H4 (cell line): ENCODE measurements at places on chromosomes 1 and 21. TPM values are rescaled to one million over a fixed set of nuclear protein-coding genes. Genes with fewer than 3 reads are reported as not detected.
A peak's percentile ranks its signal among the peaks of the same experiment; 100 is the strongest.

Gene BRDT
- not detected in 2 replicates for total RNA-seq

Gene GJB3
- total RNA-seq: not detected in 2 replicates

Gene INAVA
- total RNA-seq: 0.55 and 1.1 TPM in 2 replicates

Gene SPRR1A
- not detected in 2 replicates for total RNA-seq

- DNase-seq: peak; percentile 95
These were observed 4.9 kb upstream of the CAPN2 start for GRCh38 chr1:223707256-223708000.

- no peak for DNase-seq
These were observed 7.0 kb upstream of the BMP8B start for GRCh38 chr1:39795651-39796050.

DNA sequence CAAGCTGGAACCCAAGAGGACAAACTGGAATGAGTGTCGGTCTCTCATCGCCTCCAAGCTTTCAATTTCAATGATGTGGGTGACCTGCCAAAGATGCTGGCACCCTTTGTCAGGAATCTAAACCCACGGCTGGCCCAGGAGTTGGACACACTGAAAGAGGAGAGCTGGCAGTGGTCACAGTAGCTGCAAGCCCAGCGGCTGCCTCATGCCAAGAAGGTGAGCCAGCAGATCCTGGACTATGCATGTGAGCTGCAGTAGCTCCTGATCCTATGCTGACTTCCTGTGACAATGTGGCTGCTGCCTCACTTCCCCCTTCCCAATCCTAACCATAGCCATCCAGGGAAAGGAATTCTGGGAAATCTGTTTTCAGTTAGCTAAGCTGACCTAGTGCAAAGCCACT lies 117.0 kb upstream of the VAV3 start:
- DNase-seq: no peak

DNA sequence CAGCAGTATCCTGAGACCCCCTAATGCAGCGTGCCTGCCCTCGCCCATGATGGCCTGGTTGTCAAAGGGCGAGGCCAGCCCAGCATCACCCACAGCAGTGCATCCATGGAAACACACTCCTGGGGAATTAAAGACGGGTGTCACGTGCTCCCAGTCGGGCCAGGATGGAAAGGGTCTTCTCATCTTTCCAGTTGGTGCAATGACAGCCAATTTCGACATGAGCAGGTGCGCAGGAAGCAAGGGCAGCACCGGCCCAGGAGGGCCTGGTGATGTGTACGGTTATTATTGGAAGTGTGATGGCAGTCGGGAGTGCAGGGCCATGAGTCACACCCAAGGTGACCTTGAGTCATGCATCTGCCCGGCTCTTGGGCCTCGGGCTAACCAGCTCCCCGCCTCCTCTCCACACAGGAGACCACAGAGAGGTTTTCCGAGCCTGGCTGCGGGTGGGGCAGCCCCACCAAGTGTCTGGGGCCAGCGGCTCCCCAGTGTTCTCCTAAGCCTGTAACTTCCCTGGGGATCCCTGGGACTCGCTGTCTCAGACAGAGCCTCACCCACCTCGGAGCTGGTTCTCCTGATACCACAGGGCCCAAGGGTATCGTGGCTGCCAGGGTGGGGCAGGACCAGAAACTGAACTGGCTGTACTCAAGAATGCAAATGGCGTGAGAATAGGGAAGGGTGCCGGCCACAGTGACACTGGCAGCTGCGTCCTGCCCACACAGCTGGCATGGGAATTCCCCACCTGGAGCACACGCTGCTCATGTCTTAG lies 119.8 kb downstream of the SIK1 start:
- DNase-seq: peak; percentile 82

DNA sequence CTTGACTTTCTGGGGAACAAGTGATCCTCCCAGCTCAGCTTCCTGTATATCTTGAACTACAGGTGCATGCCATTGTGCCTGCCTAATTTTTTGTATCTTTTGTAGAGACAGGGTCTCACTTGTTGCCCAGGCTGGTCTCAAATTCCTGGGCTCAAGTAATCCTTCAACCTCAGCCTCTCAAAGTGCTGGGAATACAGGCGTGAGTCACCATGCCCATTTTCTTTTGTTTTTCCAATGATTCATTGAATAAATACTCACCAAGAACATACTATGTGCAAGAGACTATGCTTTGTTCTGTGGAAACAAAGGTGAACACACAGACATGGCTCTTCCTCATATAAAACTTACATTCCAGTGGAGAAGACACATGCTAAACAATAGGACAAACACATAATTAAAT lies 407.8 kb upstream of the DAB1 start:
- no peak for DNase-seq

GRCh38 chr1:209389258-209389657 lies 194.3 kb upstream of the CAMK1G start:
- peak; percentile 49 for DNase-seq

DNA sequence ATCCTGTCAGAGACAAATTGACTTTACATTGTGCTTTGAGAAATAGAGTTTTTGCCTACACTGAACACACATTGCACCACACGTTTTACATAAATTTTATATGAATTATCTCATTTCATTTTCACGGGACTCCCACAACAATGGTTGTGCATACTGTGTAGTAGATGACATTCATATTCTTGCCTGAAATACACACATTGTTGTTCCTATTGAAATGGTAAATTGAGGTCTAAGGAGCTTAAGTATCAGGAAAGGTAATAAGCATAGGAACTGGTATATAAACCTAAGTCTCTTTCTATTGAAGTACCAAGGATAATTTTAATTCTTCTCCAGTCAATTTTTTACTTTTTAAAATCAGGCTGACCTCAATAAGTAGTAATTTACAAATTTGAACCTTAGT lies 473.7 kb upstream of the DEPDC1 start:
- DNase-seq: no peak

DNA sequence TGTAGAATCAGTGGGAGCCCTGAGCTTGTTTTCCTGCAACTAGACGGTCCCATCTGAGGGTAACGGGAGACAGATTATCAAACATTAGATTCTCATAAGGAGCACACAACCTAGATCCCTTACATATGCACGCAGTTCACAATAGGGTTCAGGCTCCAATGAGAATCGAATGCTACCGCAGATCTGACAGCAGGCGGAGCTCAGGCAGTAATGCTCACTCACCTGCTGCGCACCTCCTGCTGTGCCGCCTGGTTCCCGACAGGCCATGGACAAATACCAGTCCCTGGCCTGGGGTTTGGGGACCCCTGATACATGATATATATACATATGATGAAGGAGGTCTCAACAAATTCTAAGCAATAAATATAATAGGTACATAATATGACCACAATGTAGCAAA lies 19.7 kb upstream of the SMIM12 start:
- no peak for DNase-seq

- DNase-seq: no peak
These were observed 1.8 kb downstream of the LMX1A start for GRCh38 chr1:165354739-165355138.

GRCh38 chr21:45376459-45377324 lies 28.3 kb upstream of the COL18A1 start:
- DNase-seq: no peak

- no peak for DNase-seq
These were observed 55.1 kb upstream of the LRRC8D start for GRCh38 chr1:89765774-89766173.

- DNase-seq: no peak
These were observed 102.7 kb downstream of the TENT5C start for GRCh38 chr1:117708323-117709248.

DNA sequence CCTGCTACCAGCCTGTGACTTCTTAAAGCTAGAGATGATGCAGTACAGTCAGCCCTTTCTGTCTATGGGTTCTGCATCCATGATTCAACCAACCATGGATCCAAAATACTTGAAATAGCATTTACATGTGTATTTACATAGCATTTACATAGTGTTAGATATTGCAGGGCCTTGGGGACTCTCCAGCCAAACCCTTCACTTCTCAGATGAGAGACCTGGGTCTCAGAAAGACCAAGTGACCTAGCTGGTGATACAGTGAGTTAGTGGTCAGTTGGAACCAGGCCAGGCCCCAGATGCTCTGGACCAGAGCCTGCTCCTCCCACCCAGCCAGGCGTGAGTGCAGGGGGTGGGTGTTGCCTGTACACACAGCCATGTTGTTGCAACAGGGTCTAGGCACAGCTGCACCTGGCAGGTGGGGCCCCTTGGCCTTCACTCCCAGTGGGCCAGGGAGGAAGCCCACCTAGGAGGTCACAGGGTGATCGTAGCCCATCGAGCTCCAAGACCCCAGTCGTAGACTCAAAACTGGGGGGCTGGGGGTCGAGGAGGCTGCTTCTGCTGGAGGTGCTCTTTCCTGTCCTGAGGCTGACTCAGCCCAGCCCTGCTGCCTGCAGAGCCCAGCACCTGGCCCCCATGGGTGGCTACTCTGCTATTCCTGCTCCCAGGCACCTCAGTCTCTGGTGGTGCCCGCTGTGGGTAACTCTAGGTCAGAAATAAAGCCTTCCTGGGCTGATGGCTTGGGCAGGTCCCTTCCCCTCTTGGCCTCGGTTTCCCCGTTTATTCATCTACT lies 7.7 kb downstream of the TMEM61 start:
- DNase-seq: no peak

DNA sequence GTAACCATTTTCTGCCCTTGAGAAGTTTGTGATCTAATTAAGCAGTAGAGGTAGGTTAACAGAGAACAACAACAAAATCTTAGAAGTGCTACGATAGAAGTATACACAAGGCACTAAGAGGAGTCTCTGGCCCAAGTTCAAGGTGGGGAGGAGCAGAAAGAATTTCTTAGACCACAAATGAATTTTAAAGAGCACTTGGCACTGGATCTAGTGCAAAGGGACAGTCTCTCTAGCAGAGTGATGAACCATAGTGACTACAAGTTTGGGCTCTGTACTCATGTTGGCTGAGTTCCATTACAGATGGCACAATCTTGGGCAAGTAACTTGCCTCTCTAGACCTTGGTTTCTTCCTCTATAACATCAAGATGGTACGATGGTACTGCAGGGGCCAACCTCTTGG lies 33.3 kb upstream of the PIGC start:
- DNase-seq: no peak

DNA sequence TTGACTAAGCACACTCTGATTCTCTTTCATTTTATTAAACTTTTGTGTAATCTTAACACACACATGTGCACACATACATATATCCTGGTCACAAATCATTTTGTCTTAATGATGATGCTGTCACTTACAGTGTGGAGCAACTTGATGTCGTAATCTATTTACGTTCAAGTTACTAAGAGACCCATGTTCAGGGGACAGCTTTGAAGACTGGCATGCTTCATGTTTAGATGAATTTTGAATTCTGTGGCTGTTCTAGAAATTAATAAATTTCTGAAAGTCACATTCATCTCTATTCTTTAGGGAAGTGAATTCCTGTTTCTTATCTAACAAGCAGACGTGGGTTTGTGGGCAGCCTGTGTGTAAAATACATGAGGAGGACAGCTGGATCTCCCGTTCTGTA lies 1637.8 kb downstream of the PLA2G4A start:
- no peak for DNase-seq

DNA sequence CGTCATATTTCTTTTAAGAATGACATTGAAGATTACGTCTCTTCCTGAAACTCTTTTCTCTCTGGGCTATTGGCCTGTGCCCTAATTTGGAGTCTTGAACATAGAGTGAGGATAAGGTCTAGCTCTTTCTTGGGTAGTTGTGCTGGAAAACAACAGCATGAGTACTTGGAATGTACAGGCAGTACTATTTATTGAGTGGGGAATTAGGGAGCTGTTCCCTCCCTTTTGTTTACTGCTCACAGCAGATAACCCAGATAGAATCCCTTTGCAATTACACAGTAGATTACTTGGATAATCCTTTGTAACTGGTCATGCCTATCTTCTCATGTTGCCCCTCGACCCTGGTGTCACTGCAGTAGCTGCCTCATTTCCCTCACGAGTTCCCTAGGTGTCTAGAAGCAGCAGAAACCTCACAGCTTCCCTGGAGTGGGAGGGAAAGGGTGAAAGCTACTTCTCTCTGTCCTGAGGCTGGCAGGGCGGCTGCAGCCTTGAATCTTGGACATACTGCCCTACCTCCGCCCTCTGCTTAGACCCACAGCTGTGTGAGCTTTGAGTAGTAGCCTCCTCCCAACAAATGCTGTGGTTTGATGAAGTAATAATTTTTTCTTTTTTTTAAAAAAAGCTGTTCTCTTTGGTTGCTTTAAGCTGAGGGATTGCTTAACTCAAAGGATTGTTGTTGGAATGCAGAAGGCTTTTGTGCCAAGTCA lies 70.6 kb downstream of the FGGY start:
- DNase-seq: peak; percentile 77

GRCh38 chr1:182604175-182605164 lies at the start of gene RGS16:
Gene RGS16 (minus strand): TSS chr1:182604389. CDS start chr1:182604259, 130 bp downstream.
- DNase-seq: no peak

DNA sequence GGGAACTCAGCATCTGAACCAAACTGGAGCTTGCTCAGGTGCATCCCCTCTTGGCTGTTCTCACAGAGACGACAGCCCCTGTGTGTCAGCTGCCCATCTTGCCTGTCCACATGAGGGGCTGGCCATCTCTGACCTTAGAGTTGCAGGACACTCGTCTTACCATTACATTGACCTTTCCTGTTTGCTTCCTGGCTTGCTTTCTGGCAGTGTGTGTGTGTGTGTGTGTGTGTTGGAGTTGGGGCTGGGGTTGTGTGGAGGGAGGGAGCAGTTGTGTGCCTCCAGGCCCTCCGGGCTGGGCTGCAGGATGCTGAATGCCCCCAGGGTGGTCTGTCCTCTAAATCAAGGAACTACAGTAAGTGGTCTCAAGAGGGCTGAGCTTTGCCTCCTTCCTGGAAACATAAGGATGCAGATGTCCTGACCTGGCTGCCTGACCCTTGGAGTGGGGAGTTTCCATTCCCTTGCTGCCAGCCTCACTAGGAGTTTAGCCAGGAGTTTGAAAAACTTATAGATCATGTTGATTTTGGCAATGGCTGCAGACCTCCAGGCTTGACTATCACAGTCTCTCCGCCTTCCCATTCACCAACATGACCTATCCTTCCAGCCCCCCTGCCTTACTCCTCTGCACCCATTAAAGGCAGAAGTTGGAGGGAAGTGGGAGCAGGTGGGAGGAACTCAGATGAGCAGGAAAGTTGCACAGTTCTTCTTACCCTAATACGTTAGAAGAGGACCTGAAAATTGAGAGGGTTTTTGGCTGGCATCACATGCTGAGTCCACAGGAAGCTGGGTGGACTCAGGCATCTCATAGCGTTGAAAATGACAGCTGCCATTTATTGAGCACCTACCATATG lies 19.0 kb downstream of the RASSF5 start:
- no peak for DNase-seq

DNA sequence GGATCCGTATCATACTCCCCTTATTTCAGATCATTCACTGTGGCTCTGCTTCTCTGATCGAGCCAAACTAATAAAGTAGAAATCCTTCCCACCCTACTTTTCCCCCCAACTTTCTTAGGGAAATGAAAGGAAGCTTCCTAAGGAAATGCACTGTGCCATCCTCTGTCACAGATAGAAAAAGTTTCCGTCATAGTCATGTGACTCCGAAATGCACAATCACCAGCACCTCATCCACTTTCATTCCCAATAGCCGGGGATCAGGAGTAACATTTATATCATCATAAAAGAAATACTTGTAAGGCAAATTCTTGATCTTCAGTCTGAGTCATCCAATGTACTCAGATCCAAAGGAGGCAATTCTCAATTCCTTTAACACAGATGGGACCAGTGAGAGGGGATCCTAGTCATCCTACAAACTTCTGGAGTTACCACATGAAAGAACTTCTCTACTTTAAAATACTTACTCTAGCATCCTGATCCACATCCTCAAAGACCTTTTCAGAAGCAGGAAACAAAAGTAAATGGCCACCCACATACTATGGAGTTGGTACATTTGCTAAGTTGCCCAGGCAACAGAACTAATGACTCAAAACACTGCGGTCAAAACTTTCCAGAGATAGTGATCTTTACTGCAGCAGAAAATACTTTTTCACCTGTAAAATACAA lies 97.8 kb upstream of the ZC3H11B start:
- peak; percentile 93 for DNase-seq

- DNase-seq: no peak
These were observed 375.9 kb downstream of the BRINP3 start for GRCh38 chr1:190101756-190102155.
